ENCODE measurements at places on chromosomes 16 and 17. TPM values are rescaled to one million over a fixed set of nuclear protein-coding genes. Genes with fewer than 3 reads are reported as not detected.

- DNase-seq: no peak
Measured at GRCh38 chr17:69375229-69375628, 39.3 kb upstream of the MAP2K6 start.

- DNase-seq: no peak
Measured at GRCh38 chr16:64478252-64478906, 643.5 kb downstream of the CDH11 start.

- no peak for DNase-seq
Measured at GRCh38 chr16:84822990-84823389, 3.2 kb downstream of the CRISPLD2 start.

DNA sequence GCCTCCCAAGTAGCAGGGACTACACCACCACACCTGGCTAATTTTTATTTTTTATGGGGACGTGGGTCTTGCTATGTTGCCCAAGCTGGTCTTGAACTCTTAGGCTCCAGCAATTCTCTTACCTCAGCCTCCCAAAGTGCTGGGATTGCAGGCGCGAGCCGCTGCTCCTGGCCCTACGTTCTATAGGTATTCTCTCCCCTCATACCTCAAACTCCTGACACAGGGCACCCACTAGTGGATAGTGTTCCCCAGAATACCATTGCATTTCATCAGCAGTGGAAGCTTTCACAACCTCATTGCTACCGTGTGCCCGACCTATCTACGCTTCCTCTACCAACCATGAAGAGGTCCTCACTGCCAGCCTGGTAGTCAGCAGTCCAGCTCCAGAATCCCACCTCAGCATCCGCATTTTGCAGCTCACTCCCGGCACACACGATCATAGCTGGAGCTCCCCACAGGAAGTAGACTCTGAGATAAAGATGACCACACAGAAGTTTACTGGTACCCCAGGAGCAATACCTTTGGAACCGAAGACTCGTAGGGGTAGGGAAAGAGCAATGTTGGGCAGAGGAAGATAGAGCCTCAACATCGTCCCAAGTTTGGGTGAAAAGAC lies 9.3 kb downstream of the CTRB2 start:
- no peak for DNase-seq

Gene FLCN
- 26.0 TPM for total RNA-seq

Gene PHOSPHO1
- 0.46 TPM for total RNA-seq
